ENCODE measurements at places on chromosomes 7 and 10.

GRCh38 chr7:25361863-25362262 lies 133.6 kb upstream of the NPVF start:
- DNase-seq = no peak

DNA sequence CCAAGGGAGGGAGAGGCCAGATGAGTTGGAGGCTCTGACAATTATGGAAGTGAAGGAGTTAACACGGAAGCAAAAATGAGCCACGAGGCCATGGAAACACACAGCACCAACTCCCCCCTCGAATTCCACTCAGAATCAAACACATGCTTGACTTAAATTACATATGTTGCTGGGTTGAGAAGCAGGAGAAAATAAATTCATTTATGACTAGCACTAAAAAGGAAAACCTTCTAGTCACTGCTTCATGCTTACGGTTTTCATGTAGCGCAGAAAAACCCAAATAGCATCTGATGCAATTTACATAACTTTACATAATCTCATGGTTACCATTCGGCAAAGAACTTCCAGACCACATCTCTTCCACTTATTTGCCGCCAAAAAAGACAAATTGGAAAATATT lies 51.5 kb downstream of the SFMBT2 start:
- DNase-seq = no peak

- DNase-seq = no peak
Measured at GRCh38 chr7:55288070-55288824, 76.9 kb upstream of the LANCL2 start.

DNA sequence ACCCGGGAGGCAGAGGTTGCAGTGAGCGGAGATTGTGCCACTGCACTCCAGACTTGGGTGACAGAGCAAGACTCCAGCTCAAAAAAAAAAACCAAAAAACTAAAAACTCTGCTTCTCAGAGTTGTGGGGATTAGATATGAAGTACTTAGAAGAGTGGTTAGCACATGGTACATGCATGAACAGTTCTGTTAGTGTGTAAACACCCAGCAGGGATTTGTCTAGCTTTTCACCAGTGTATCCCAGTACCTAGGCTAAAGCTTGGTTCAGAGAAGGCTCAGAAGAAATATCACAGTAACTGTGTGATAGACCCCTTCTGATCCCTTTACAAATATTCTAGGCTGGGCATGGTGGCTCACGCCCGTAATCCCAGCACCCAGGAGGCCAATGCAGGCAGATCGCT lies 9.5 kb downstream of the PPIA start:
- DNase-seq = no peak

- no peak for DNase-seq
Measured at GRCh38 chr10:3400348-3400747, 227.8 kb upstream of the PITRM1 start.

GRCh38 chr10:841535-841934 lies 90.0 kb downstream of the LARP4B start:
- DNase-seq = no peak

GRCh38 chr7:20162665-20163064 lies 54.5 kb downstream of the MACC1 start:
- DNase-seq = no peak

- no peak for DNase-seq
Measured at GRCh38 chr10:23015021-23015707, 80.2 kb upstream of the MSRB2 start.

- DNase-seq = no peak
Measured at GRCh38 chr7:157674715-157675426, 338.1 kb downstream of the DNAJB6 start.

DNA sequence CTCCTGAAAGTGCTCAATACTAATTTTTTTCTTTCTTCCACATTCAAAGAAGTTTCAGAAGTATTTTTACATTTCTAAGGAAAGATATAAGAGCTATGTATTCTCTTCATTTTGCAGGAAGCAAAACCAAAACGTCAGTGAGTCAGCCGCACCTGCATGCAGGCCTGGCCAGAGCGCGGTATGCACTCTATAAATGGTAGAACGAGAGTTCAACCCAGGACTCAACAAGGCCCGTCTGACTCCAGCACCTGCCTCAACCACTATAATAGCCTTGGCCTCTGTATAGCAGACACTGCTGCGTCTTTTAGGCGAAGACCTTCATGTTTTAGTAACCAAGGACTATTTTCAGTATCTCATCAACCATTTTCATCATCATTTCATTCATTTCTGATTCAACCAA lies 113.2 kb downstream of the KMT2E start:
- DNase-seq = peak; percentile 35

DNA sequence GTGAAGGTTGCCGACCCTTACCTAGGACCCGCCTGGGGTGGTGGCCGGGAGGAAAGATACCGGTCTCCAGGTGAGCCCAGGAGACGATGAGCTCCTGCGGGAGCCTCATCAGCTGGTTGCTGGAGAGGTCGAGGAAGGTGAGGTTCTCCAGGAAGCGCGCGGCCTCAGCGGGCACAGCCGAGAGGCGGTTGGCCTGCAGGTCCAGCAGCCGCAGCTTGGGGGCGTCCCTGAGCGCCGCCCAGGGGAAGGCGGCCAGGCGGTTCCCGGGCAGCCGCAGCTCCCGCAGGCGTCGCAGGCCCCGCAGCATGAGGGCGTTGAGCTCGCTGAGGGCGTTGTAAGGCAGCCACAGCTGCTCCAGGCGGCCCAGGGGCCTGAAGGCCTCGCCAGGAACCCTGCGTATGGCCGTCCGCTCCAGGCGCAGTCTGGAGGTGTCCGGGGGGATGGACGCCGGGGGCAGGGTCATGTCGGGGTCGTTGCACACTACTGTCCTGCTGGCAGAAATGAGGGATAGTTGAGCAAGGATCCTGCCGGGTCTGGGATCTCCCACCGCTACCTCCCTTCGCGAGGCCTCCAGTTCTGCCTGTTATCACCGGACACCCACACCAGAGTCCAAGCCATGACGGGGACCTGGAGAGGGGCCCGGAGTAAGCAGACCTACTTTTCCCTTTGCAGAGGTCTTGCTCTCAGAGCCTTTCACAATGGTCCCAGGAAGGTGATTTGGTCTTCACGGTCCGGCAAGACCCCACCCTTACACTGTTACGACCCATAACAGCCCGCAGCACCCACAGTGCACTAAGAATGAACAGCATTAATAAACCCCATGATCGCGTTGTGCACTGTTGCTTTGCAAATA lies 3.9 kb downstream of the LRIT1 start:
- DNase-seq = no peak

DNA sequence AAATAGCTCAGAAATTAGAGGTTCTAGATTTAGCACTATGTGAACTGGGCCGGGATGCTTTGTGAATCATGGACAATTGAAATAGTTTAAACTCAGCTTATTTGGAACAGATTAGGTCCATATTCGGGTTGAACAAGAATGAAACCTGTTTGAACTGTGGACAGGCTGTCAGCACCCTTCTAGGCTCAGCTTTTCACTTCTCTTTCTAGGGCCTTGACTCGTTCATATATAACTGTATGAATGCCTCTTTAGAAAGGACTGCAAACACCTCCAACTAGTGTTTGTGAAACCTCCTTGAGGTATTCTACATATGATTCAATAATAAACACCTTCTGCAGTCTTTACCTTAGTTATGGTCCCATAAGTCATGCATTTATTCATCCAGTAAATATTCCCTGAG lies 115.6 kb downstream of the REEP3 start:
- no peak for DNase-seq

GRCh38 chr10:34702093-34702937 lies 112.8 kb downstream of the PARD3 start:
- DNase-seq = no peak

- peak; percentile 20 for DNase-seq
Measured at GRCh38 chr7:38178695-38179344, 775 bp downstream of the STARD3NL start.
